ENCODE measurements at places on chromosomes 2 and 18.
A peak's percentile ranks its signal among the peaks of the same experiment; 100 is the strongest.

GRCh38 chr2:143776526-143777297 is 647.5 kb downstream of the ARHGAP15 start:
- no peak for DNase-seq

- no peak for DNase-seq
Measured at GRCh38 chr2:10650761-10651160, 39.0 kb downstream of the NOL10 start.

GRCh38 chr18:48997985-48998831 is 47.4 kb upstream of the SMAD7 start:
- DNase-seq = peak; percentile 23

DNA sequence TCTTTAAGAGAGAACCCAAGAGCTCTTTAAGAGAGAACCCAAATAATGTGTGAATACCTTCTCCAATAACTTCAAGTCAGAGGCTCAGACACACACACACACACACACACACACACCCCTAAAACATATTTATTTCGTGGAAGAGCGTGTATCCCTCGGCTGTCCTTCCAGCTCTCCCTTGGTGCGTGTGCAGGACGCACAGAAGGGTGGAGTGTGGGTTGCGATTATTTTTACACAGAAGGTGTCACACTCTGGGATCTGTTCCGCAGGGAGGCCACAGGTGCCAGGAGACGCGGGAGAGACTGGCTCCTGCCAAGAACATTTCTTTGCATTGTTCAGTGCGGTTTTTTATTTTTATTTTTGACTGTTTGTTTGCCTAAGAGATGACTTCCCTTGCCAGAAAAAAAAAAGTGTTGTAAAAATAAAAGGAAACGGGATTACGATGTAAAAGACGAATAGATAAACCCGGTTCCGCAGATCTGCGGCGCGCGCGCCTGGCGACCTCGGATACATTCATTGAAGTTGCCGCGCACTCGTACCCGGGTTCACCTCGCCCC is 47.3 kb upstream of the ATP6V1B1 start:
- DNase-seq = no peak

GRCh38 chr2:119402645-119403560 is 28.8 kb upstream of the TMEM37 start:
- DNase-seq = no peak

GRCh38 chr2:129922571-129923264 is 56.7 kb upstream of the RAB6C start:
- no peak for DNase-seq

GRCh38 chr18:25308381-25308780 is 43.6 kb downstream of the ZNF521 start:
- DNase-seq = no peak

DNA sequence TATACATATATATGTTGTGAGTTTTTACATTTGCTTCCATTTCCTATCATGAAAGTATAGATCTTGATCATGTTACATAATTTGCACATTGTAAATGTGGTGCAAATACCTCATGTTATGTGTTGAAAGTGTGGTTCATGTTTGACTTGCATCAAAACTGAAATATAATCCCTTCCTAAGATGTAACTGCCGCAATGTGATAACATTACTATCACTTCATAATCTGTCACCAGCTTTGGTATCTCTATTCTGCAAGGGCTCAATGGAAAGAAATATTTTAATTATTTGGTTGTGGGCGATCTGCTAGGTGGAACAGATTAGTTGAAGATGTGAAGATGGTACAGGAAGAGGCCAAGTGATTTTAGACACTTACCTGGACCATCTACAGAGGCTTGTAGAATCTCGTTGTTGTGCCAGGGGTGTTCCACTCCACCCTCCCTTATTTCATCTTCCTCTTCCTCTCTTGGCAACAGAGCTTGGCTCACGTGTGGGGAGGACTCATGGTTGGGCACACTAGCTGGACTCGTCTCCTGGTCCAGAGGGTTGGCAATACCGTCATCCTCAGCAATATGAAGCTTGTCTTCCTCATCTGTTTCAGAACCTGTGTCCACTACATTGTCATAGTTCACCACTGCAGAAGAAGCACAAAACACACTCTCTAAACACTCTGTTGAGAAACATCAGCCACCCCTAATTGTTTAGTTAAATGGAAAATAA is 90.4 kb downstream of the ZEB2 start:
- DNase-seq = no peak

GRCh38 chr2:111164078-111164477 is 43.4 kb downstream of the BCL2L11 start:
- DNase-seq = no peak

DNA sequence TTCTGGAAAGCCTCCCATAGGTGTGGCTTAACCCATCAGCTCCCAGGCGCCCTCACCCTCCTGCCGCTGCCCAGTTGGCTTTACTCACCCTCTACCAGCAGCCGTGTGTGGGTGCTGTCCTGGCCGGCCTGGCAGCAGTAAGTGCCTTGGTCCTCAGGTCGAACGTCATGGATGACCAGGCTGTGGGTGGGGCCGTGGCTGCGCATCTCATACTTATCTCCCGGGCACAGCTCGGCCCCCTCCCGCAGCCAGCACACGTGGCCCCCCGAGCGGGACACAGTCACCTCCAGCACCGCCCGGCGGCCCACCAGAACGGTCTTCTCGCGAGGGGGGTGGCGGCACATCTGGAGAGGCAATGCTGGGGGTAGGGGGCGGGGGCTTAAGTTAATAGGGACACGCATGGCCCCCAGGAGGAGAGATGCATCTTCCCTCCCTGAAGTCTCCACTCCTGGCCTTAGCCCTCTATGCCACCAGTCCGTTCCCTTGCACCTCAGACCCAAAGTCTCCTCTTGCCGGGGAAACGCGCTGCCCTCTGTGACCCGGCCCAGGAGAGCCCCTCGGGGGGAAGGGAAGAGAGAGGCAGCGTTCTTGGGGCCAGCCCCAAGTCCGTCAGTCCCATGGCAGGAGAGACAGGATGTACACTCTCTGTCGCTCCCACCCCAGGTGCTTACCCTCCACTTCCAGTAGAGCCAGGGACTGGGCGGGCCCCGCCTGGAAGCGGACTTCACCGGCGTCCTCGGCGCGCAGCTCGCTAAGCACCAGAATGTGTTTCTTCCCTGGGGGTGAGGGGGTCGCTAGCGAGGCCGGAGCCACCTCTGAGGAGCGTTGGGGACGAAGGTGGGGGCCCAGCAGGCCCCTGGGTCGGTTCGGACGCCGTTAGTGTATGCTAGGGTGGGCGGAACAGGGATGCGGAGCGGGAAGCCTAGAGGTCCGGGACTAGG is 7.9 kb downstream of the TMEM198 start:
- no peak for DNase-seq

- DNase-seq = no peak
Measured at GRCh38 chr2:4903656-4904348, 788.4 kb upstream of the SOX11 start.

DNA sequence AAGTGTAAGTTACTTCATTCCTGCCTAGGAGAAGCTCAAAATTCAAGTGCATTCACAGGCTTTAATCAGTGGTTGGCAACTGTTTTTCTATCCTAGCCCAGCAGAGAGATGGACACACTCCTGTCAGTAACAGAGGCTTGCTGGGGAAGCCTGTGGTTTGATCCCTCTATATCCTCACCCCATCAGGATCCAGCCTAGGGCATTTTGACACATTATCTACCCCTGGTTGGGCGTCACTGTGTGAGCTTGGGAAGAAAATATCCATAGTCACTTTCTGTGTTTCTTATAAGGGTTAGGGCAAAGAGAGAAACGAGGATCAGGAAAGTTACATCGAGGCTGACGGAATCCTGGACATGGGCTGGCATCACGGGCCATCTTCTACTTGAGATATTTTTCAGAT is 10.0 kb downstream of the NT5DC4 start:
- DNase-seq = no peak

GRCh38 chr2:207720517-207721187 is 9.2 kb downstream of the CCNYL1 start:
- DNase-seq = no peak

DNA sequence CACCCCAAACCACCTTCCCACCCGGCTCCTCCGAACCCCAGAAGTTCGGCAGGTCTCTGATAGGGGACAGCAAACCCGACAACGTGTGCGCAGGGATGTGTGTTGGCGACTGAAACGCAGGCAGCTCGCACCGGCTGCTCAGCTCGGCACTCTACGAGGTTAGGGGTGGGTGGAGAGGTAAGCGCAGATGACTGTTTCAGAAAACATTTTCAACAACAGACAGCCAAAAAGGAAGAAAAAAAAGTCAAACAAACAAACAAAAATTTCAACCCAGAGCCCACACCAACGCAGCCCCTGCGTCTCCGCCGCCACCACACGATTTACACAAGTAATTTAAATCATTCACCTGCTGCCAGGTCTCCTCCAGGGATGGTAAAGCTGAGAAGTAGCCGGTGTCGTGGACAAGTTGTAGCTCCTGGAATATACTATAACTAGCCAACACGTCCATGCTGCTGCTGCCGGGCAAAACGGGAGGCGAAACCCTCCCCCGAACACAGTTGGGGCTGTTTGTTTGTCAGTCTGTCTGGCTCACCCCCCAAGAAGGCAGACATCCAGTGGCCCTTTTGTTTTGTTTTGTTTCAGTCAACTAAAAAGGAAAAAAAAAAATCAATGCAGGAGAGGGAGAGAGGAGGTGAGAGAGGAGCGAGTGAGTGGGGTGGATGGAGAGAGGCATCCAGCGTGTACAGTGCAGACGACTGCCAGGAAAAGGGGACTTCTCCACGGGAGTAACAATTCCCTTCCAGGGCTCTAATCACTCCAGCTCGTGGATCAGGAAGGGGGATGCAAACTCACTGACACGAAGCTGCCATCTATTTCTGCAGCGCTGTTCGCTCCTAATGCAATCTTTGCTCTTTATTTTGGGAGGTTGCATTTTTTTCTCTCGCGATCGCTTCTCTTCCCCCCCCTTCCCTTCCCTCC is at the start of gene KLF7:
TSS of gene KLF7 (minus strand) at position 828 of the 918 bp plus-strand sequence. CDS start at position 448, 380 bp downstream.
- peak; percentile 77 for DNase-seq

- DNase-seq = no peak
Measured at GRCh38 chr2:32711219-32711618, 83.4 kb downstream of the TTC27 start.

DNA sequence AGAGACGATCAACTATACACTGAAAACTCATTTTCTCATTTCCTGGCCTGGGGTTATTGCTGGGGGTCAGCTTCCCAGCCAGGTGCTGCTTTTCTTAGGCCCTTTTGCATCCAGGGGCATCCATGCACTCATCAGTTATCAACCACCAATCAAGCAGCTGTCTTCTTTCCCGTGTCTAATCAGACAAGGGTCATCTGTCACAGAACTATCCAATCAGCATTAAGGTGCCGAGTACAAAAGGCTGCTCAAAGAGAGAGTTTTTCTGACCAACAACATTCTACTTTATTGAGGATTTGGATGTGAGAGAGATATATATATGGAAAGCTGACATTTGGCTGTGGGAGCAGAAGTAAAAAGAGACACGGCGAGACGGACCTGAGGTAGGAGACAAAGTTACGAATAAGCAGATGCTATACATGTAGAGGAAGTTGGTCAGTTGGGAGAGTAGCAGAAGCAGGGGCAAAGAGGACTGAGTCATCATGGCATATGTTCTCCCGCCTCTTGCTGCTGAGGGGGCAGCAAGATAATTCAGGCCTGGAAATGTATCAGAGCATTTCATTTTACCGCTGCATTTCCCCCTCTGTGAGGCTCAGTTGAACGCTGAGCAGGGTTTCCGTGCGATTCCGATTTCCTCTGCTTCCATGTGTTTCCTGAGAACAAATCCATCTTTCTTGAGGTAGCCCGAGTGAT is 129.3 kb downstream of the NUP35 start:
- no peak for DNase-seq

- no peak for DNase-seq
Measured at GRCh38 chr2:224038830-224039079, 331 bp downstream of the SERPINE2 start.

- DNase-seq = no peak
Measured at GRCh38 chr2:8918412-8918811, 81.0 kb upstream of the KIDINS220 start.

DNA sequence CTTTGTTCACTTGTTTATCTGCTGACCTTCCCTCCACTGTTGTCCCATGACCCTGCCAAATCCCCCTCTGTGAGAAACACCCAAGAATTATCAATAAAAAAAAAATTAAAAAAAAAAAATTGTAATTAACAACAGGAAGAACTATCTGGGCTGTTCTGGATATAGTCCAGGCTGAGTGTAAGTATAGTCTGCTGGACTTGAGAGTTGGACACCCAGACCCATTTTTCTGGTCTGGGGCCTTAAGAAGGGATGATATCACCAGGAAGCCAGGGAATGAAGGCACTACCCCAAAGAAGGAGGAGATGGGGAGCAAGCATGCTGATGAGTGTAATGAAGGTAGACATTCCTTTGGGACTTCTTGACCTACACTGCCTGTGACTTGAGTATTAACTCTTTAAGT is 72.1 kb upstream of the ZFP36L2 start:
- DNase-seq = no peak

DNA sequence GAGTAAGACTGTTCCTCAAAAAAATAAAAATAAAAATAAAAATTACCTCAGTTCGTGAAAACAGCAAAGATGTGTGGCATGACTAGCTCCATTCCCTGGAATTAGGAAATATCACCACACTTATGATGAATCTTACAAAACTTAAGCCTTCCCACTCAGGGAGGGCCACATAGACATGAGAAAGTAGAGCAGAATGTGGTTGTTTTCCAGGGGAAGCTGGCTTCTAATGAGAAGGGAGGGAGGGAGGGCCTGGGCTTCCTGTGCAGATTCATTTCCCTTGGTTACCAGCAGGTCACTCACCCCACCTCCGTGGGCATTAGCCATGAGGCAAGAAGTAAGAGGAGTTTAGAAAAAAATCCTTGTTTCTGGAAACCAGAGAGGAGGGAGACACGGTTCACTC is 95.9 kb upstream of the RMDN2 start:
- no peak for DNase-seq

GRCh38 chr2:46654801-46655200 is 175.4 kb downstream of the TMEM247 start:
- no peak for DNase-seq

DNA sequence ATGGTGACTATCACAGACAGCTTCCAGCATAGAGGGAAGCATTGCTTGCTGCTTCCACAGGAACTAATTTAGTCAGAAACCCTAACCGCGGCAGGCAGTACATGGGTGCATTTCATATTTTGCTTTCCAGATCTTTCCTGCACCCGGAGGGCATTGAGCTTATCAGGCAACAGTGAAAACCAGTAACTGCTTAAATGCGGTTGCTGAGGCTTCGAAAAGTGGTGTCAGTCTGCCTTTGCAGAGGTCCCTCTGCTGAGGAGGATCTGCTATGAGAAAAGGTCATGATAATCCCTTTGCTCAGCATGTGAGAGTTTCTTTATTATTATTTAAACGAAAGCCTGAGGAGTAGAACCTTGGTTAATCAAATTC is 44.6 kb upstream of the ROCK2 start:
- DNase-seq = no peak

DNA sequence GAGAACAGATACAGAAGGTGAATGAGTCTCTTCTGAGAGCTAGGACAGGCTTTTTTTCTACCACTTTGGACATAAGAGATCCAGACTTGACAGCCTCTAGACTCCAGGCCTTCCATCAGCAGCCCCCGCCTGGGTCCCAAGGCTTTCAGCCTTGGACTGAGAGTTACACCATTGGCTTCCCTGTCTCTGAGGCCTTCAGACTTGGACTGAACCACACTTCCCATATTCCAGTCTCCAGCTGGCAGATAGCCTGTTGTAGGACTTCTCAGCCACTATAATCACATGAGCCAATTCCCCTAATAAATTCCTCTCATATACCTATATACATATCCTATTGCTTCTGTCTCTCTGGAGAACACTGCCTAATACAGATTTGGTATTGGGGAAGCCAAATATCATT is 128.2 kb downstream of the MCFD2 start:
- no peak for DNase-seq

GRCh38 chr2:207792244-207792785 is 22.6 kb upstream of the FZD5 start:
- DNase-seq = peak; percentile 3

All from amygdala (tissue), 56 donors.